CD4-positive, alpha-beta T cell treated with Interleukin-2 at 100 ng/mL for 4 hours (primary cell): ENCODE measurements at places on chromosomes 2 and 18.

DNA sequence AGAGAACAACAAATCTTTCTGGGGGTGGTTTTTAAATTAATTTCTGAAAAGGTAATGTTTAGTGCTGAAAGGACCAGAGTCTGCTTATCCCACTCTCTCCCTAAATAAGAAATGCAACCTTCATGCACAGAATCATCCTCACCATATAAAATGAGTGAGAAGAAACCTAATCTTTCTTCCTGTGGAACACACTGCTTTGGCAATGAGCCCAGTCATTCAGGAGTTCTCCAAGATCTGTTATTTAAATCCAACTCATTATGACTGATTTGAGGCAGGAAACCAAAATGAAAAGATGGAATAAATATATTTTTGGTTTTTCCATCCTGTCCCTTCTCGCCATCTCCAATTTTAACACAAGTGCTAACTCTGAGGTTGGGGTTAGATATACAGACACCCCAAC, 228.3 kb downstream of the SRBD1 start:
- DNase-seq: no peak

GRCh38 chr2:64795024-64795592, 141.4 kb upstream of the SERTAD2 start:
- no peak for DNase-seq

GRCh38 chr2:170771421-170771937, 1.3 kb downstream of the ERICH2 start:
- DNase-seq: no peak

DNA sequence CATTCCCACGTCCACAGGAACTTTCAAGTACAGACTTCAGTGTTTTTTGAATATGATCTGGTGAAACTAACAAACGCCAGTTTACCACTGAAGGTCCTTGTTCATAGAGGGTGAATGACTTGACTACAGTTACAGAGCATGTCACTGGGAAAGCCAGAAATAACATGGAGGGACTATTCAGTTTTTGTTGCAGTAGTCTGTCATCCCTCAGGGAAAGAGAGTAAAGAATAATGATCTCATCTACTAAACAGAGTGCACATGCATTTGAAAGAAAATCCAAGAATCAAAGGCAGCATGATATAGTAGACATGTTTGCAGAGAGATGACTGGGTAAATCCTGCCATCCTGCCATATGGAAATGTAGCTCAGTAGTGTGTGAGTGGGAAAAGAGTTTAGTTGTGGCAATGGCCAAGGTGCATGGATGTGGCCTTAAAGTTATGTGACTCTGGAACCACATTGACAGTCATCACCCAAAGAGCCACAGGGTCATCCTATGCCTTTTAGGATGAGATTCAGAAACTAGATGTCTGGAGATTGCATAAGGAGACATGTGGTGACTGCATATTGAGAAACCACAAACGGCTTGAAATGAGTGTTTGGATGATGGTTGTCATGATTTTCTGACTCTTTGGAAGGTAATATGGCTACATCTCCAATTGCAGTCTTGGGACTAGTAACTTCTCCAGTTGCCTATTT, 125.3 kb upstream of the ZEB2 start:
- DNase-seq: no peak

- DNase-seq: no peak
Observed at GRCh38 chr2:148282201-148282600, 261.3 kb downstream of the MBD5 start.

GRCh38 chr18:2306606-2307005, 264.7 kb downstream of the METTL4 start:
- no peak for DNase-seq

DNA sequence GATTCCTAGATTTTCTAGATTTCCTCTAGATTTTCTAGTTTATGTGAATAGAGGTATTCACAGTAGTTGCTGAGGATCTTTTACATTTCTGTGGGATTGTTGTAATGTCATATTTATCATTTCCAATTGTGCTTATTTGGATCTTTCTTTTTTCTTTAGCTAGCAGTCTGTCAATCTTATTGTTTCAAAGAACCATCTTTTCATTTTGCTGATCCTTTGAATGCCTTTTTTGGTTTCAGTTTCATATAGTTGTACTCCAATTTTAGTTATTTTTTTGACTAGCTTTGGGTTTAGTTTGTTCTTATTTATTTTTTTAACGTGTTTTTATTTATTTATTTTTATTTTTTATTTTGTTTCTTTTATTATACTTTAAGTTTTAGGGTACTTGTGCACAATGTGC, 24.5 kb downstream of the CLIP4 start:
- DNase-seq: no peak

- no peak for DNase-seq
Observed at GRCh38 chr2:70011786-70012185, 50.4 kb upstream of the ASPRV1 start.
